Activated CD4-positive, alpha-beta T cell treated with anti-CD3 and anti-CD28 coated beads, Interleukin-2, amount 50 U/mL, for 1 hour (primary cell): ENCODE measurements at places on chromosomes 5 and 9.

- DNase-seq, result no peak
These were observed 90.5 kb upstream of the AGXT2 start for GRCh38 chr5:35138232-35138631.

DNA sequence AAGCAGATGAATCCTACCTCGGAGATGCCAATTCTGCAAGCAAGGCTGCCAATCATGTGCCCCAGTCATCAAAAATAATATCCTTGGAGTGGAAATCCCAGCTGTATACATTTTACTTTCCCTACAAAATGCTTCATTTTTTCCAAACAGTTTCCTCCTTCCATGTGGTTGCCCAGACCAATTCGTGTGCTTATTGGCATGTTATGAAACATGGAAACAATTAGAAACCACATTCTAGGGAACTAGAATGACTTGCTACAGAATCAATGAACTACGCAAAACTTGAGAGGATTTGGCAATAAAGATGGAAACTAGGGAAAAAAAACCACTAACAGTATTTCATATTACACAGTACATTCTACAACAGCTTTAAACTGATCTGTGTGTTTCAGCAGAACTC is 584.5 kb upstream of the DMAC1 start:
- no peak for DNase-seq

- no peak for DNase-seq
These were observed 119.9 kb downstream of the EHMT1 start for GRCh38 chr9:137738703-137739102.

- no peak for DNase-seq
These were observed 58.8 kb upstream of the RAI14 start for GRCh38 chr5:34597034-34598027.

- no peak for DNase-seq
These were observed 447.7 kb downstream of the EFNA5 start for GRCh38 chr5:107223066-107223465.

- DNase-seq, result no peak
These were observed 41.2 kb downstream of the EXD3 start for GRCh38 chr9:137381501-137382443.

DNA sequence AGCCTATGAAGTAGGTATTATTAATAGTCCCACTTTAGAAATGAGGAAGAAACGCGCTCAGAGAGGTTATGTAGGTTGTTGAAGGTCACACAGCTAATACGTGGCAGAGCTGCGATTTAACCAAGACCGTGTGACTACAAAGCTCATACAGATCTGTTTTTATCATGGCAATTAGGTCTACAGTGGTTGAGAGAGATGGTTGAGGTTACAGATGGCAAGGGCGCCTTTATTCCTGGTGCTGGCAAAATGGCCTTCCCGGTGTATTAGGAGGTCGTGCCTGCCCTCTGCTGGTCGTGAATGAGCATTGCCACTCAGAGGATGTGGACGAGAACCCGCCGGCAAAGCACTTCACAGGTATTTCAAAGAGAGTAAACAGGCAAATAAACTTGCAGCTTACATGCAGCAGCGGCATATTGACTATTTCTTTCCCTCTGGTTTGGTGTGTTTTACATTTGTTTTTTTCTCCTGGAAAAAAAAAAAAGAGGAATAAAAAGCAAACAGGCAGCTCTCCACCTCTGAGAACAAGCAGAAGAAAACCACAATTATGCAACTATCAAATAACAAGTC is 65.3 kb upstream of the EGFLAM start:
- DNase-seq, result peak; percentile 36

DNA sequence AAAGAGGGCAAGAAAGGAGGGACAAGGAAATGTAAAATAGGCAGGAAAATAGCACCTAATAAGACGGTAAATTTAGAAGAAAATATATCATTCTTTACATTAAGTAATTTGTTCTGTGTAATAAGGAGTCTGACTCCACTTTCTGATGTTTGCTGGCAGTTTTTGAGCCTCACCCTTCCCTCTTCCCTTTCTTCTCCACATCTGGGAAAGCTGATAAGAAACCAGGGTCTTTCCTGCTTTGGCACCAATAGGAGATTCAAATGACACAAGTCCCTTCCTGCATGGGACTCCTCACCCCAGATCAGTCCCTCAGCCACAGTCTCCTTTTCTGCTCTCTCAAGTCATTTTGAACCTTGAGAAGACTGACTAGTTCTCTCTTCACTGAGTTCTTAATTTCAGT is 31.2 kb upstream of the LECT2 start:
- no peak for DNase-seq
